ENCODE measurements at places on chromosomes 4 and X.
A peak's percentile ranks its signal among the peaks of the same experiment; 100 is the strongest.

DNA sequence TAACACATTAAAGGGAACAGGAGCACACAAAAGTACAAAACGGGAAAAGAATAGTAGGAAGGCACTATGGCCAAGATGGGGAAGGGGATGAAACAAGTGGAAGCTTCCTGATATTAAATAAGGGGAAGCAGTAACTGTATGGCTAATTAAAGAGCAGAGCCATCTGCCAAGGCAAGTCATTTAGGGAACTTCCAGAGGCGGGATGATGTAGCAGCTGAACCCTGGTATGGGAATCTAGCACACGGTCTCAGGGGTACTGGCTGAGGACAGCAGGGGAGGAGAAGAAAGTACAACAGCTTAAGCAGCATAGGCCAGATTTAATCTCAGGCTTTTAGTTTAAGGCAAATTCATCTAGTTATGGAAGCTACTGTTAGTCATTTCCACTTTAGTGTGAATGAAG, 59.1 kb downstream of the IGFBP7 start:
- DNase-seq, result peak; percentile 80

DNA sequence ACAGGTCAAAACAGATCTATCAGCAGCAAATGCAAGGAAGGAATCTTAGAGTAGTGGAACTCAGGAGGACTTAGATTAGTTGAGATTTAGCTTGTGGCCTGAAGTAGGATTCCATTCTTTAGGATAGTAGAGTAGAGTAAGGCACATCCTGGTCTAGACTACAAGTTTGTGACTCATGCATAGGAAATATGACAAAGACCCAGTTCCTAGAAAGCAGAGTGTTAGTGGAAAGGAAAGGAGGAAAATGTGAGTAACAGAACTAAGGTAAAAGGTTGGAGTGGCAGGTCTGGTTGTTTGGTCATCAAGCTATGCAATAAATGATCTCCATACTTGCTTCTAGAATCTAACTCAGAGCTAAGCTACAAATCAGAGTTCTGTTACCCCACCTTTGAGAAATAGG, 595.0 kb downstream of the ACTRT1 start:
- DNase-seq, result no peak

- DNase-seq, result no peak
Measured at GRCh38 chr4:121189326-121190215, 25.4 kb upstream of the TNIP3 start.

- DNase-seq, result no peak
Measured at GRCh38 chrX:6384371-6384770, 150.5 kb downstream of the VCX3A start.

GRCh38 chr4:8191136-8191747, 7.8 kb upstream of the SH3TC1 start:
- peak; percentile 96 for DNase-seq

- peak; percentile 44 for DNase-seq
Measured at GRCh38 chr4:123505095-123506010, 108.8 kb downstream of the SPRY1 start.

DNA sequence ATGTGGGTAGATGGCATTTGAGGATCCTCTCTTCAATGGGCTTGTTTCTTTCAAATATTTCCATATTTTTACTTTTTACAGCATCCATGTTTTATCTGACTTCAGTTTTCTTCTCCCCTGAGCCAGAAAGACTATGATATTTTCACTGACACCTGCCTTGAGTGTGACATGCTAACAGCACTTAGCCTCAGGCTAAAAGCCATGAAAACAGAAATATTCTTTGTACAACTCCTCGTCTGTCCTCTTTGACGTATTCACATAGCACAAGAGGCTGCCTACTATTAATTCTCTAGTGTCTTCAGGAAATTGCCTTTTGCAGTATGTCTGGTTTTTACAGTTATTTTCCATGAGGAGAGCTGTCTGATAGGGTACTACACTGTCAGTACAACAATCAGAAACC, 215.0 kb downstream of the MAD2L1 start:
- DNase-seq, result no peak

- no peak for DNase-seq
Measured at GRCh38 chr4:54473798-54474197, 184.0 kb upstream of the KIT start.

DNA sequence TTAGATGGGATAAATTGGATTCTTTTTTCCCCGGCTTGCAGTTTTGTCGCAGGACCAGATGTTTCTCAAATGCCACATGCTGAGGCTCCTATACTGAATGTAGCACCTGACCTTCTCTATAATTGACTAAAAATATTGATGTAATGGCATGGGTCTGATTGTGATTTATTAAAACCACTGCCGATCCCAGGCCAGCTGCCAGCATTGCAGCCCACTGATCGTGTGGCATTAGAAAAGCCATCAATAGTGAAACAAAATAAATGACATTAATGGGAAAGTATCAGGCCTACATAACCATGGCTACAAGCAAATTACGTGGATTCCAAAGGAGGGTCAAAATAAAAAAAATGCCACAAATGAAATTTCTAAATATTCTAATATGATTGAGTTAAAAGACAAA, 98.7 kb downstream of the MAB21L2 start:
- no peak for DNase-seq

DNA sequence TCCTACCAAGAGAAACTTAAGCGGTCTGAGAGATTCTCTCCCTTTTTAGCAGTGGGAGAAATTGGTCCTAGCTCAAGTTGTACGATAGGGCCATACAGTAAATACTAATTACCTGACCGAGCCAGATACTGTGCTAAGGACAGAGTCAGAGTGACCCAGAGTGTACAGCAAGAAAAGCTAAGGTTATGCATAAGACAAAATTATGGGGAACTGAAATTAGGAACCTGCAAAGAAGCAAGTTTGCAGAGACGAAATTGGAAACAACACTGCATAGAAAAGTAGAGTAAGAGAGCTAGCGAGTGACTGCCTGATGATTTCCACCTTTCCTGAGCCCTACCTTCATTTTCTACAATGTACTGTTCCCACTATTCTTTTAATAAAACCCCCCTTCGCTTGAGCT, 278.1 kb downstream of the NKX6-1 start:
- DNase-seq, result no peak

- no peak for DNase-seq
Measured at GRCh38 chr4:145670422-145670821, 9.5 kb upstream of the C4orf51 start.

- no peak for DNase-seq
Measured at GRCh38 chr4:17098996-17099395, 200.6 kb upstream of the LDB2 start.

- DNase-seq, result peak; percentile 8
Measured at GRCh38 chr4:109816894-109817293, 1.3 kb downstream of the GAR1 start.

GRCh38 chr4:53005808-53006207, 143.7 kb downstream of the RASL11B start:
- peak; percentile 28 for DNase-seq

DNA sequence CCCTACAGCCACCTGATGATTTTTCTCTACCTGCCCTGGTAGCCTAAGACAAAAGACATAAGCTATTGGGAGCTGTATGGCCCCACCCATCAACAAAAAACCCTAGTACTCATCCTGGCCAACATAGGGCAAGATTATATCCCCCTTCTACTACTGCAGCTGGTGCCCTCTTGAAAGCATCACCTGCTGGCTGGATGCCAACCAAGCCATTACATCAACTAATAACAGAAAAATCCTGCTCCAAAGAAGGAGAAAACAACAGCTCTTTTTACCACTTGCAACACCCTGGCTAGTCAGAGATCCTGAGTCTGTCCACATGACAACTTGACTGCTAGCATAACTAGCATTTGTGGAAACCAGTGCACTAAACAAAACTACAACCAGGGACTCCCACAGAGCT, 43.6 kb upstream of the UPRT start:
- no peak for DNase-seq

- DNase-seq, result no peak
Measured at GRCh38 chrX:105821471-105822121, 743 bp upstream of the NRK start.

DNA sequence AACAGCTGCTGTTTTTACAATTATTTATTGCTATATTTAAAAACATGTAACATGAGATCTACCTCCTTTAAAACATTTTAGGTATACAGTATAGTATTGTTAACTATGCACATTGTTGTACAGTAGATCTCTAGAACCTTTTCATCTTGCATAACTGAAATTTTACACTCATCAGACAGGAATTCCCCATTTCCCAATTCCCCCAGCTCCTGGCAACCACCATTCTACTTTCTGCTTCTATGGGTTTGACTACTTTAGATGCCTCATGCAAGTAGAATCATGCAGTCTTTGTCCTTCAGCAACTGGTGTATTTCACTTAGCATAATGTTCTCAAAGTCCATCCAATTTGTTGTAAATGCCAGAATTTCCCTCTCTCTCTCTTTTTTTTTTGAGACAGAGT, 9.7 kb upstream of the LSM6 start:
- DNase-seq, result peak; percentile 40

DNA sequence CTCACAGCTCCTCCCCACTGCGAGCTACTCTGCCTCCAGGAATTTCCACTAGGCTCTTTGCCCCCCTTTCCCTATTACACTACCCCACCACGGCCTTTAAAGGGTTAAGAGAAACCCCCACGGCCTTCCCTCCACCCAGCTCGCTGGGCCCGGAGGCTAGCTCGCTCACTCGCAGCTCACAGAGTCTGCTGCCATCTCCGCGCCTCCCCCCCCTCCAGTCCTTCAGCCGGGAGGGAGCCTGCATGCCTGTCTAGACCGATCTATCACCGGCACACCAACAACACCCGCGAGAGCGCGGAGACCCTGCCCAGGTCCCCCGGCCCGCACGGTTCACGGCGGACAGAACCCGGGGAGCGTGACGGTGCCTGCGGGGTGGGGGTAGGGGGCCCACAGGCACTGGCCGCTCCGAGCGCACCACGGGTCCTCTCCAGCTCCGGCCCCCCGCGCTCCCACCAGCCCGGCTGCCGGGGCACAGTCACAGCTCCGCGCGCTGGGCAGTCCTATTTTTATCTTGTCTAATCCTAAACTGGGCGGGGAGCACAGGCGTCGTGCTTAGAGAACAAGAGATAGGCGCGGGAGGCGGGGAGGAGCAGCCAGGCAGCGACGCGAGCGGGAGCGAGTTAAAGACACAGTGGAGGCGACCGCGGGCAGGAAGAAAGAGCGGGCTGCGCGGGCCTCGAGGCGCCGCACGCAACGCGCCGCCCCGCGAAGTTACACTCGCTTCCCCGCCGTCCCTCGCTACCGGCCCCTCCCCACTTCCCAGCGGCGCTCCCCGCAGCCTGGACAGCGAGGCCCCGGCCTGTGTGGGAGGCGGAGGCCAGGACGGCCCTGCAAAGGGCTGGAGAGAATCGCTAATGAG, 3.5 kb downstream of the BCOR start:
- no peak for DNase-seq

GRCh38 chr4:133969202-133969848, 232.3 kb downstream of the PABPC4L start:
- DNase-seq, result no peak

GRCh38 chr4:174061026-174061425, 222.4 kb downstream of the FBXO8 start:
- no peak for DNase-seq

DNA sequence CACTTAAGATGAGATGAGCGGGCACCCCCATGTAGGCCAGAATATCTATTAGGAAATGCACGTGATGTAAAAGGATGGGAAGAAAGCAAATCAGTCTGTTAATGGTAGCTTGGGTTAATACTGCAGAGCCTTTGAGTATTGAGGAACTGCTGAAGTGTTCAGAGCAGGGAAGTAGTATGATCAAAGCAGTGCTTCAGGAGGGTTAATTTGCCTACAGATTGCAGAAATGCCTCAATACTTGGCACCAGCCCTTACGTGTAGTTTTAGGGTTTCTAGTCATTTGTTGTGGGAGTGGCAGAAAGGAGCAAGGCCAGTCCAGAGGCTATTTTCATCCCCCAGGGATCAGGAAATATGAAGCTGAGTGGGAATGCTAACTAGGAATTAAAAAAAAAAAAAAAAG, 19.7 kb downstream of the ZFX start:
- no peak for DNase-seq

- DNase-seq, result no peak
Measured at GRCh38 chr4:187475901-187476300, 519.7 kb upstream of the ZFP42 start.

- peak; percentile 31 for DNase-seq
Measured at GRCh38 chr4:3302173-3302785, 9.5 kb downstream of the RGS12 start.

- DNase-seq, result peak; percentile 48
Measured at GRCh38 chrX:43978226-43978625, 5.0 kb upstream of the NDP start.

DNA sequence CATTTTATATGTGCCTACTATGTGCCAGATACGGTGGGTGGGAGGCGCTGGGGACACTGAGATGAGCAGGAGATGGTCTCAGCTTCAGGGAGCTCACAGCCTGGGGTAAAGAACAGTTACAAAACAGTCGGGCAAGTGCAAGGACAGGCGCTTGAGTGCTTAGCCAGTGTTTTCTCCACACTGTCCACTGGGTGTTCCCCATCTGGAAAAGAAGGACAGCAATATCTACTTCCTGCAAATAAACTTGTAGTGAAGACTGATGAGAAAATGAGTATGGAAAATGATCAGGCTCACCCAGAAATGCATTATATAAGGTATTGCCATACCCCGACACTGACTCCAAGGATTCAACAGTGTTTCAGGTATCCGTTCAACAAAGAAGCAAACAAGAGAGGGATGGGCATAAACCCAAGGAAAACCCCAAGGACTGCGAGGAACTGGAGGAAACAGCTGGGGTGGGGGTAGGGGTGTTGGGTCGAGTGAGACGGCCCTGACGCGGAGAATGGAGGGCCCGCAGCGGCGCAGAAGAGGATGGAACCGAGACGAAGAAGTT, 835 bp downstream of the TMEM185A start:
- DNase-seq, result peak; percentile 37

GRCh38 chr4:71814433-71814832, 30.6 kb upstream of the GC start:
- no peak for DNase-seq

DNA sequence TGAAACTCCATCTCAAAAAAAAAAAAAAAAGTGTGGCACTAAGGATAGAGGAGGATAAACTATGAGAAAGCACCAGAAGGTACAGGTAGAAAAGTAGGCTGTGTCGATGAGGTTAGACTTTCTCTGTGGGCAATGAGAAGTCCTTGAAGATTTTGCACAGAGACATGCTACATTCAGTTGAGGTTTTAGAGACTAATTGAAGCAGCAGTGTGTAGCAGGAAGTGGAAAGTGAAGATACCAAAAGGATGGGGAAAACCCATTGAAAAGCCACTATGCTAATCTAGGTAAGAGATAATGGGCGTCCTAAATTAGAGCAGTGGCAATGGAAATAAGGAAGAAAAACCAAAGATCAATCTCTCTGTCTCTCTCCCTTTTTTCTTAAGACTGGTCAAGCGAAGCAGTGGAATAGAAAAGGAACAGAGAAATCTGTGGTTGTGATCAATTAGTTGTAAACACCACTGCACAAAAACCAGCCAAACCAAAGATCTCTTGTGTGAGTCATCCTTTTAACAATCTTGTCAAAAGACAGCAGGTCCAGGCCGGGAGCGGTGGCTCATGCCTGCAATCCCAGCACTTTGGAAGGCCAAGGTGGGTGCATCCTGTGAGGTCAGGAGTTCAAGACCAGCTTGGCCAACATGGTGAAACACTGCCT, 3.5 kb downstream of the SPINK2 start:
- no peak for DNase-seq

DNA sequence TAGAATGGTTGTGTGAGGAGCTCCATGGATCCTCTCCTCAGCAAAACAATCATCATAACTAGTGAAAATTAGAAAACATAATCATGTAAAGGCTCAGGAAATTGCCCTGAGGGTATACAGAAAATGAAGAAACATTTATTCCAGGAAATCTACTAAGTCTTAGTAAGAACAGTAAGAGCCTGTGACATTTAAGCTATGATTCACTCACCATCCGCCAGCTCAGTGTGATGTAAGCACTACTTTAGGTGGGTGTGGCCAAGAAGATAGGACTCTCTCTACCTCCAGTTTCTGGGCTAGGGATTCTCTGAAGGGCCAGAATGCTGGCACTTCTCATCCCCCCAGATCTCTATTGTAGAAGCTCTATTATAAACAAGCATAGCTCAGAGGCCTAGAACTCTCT, 147.5 kb downstream of the DLG3 start:
- DNase-seq, result peak; percentile 48
